COR-L47 (cell line): ENCODE measurements at places on chromosomes 7 and 10.
A peak's percentile ranks its signal among the peaks of the same experiment; 100 is the strongest.

- DNase-seq = peak; percentile 13
These were observed 70.9 kb downstream of the GCC1 start for GRCh38 chr7:127514499-127514898.

DNA sequence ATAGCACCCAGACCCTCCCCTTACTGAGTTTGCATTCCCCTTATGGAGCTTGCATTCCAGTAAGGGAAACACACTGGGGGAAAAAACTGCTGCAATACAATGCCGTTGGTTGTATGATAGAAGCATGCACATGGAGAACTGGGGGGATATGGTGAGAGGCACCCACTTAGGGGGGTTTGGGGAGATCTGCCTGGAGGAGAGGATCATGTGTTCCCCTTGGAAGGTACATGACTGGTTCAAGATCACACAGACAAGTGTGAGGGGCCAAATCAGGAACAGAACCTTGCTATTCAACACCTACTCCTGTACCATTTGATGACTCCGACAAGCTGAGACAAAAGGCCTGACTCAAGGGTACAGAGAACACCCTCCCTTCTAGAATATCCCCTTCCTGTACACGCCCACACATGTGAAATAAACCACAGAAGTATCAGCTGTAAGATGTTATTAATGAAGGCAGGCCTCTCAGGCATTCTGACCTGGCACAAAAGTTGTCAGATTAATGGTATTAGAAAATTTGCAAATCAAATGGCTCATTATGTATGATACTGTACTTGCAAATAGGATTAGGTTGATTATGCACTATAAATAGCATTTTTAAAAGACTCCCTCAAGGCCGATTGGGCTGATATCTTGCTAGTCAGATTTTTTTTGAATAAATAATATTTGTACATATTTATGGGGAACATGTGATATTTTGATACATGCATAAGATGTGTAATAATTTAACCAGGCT, 122.2 kb downstream of the NPY start:
- DNase-seq = no peak

GRCh38 chr10:101569622-101570427, 18.2 kb downstream of the POLL start:
- peak; percentile 45 for DNase-seq

GRCh38 chr7:47991270-47991669, 11.9 kb upstream of the HUS1 start:
- no peak for DNase-seq

GRCh38 chr7:6630007-6630849, 6.9 kb upstream of the ZNF316 start:
- no peak for DNase-seq

GRCh38 chr10:132434405-132435005, 37.5 kb downstream of the PWWP2B start:
- no peak for DNase-seq

GRCh38 chr7:70344726-70345125, 746.5 kb downstream of the AUTS2 start:
- no peak for DNase-seq

DNA sequence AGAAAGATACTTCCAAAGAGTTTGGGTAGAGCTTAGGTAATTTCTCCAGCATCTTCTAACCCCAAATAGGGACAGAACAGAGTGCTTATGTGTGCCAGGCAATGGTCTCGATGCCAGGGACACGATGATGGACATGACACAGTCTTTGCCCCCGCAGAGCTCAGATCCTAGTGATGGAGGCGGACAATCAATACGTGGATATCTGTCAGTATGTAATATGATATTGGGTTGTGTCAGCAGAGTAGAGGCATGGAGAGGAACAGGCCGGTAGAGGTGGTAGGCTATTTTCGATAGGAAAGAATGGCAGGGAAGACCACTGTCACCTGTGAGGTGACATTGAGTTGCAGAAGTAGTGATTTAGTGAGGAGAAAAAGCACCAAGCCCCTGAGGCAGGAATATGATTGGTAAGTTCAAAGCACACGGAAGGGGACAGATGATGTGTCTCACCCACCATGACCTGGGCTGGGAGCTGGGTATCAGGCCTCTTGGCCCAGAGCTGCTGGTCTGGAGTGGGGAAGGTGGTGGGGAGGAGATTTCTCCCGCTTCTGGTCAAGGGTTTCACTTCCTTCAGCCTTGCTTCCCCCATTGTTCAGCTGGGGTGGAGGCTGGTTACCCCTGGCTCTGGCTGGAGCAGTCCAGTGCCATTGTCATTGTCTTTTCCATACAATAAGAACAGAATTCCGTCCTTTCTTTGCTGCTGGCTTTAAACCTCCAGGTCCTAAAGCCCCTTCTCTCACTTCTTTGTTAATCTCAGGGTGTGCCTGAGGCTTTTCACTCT, 36.0 kb upstream of the SRGN start:
- DNase-seq = no peak

- no peak for DNase-seq
These were observed 94.9 kb downstream of the GLI3 start for GRCh38 chr7:42142089-42142488.

- DNase-seq = no peak
These were observed 29.5 kb downstream of the SLC16A9 start for GRCh38 chr10:59680199-59680598.

DNA sequence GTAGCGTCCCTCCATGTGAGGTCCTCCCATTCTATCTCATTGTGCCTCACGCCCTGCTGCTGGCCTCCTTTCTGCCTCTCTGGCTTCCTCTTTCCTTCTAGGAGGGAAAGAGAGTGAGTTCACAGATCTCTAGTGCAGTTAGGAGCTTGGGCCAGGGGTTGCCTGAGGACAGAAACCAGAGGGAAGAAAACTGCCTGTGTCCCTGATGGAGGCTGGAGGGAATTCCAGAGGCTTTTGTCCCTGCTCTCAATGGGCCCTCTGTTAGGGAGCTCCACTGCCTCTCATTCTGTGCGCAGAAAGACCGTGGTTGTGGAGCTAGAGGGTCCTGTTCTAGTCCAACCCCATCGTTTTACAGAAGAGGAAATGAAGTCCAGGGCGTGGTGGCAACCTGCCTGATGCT, 4.6 kb downstream of the MARVELD1 start:
- DNase-seq = no peak

DNA sequence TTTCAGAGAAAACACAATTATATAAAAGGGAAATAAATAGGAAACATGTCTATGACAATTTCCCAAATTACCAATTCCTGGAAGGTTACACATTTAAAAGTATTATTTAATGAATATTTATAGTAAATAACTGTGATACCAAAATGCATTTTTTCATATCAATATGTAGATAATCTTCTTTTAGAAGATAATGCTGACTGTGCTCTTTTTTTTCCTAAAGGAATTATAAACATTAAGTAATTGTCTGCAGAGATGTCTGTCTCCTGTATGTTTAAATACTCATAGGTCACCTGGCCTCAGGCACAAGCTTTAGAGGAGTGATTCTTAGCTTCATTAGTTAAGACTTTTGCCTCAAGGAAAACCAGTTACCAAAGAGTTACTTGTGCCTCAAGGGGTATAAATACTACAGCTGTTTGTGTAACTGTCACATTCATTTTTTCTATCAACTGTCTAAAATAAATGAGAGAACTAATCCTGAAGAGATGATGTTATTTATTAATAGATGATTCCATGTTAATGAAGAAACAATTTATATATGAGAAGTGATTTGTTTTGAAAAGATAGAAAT, 77.1 kb downstream of the DNAJC1 start:
- DNase-seq = no peak

DNA sequence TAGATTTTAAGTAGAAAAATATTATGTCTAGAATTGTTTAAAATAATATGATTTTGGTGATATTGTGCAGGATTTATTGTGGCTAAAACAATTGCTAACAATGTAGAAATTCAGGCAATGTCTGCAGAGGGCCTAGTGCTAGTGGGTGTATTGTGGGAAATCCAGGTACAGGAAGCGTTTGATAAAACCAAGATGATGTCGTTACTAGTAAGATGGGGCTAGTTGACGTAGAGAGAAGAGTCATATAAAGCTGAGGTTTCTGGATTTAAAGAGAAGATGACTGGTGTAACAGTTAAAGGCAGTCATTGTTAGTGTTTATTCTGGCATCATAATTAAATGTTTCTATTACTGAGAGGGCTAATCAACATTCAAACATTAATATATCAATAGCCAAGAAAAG, 43.5 kb downstream of the ADK start:
- DNase-seq = no peak
